ENCODE measurements at places on chromosomes 4 and X.

- DNase-seq: no peak
Observed at GRCh38 chrX:100994352-100995281, 25.1 kb downstream of the ARL13A start.

- peak; percentile 45 for DNase-seq
Observed at GRCh38 chrX:45524296-45524695, 323.6 kb upstream of the DIPK2B start.

GRCh38 chr4:29199485-29199884, 1520.7 kb upstream of the PCDH7 start:
- DNase-seq: no peak

DNA sequence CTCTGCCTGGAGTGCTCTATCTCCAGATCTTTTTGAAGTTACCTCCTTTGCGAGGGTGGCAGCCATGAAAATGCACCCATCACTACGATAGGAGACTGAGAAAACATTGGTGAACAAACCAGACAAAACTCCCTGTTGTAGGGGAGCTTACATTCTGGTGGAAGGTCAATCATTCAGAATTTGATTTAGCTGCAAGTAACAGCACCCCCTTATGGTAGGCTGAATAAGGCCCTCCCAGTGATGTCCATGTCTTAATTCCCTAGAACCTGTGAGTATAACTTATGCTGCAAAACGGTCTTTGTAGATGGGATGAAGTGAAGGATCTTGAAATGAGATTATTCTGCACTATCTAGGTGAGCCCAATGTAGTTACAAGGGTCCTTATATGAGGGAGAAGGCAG, 5.6 kb upstream of the TEC start:
- DNase-seq: no peak

DNA sequence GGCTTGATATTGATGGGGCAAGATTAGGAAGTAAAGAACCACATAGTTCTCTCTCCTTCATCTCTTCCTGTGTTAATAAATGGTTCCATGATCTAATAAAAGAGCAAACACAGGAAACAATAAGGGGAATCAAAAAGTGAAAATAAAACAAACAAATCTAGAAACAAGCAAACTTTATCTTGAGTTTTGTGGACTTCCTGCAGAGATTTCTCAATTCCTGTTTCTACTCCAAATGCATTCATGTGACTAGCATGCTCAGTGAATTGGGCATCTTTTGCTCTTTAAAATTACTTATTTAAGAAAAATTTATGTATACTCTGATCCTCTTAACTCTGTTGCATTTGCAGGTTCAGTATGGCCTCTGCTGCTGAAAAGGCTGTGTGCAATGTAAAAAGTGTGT, 682.0 kb downstream of the KCTD8 start:
- DNase-seq: no peak

GRCh38 chr4:139656614-139657486, 8.8 kb upstream of the MGST2 start:
- DNase-seq: peak; percentile 48

DNA sequence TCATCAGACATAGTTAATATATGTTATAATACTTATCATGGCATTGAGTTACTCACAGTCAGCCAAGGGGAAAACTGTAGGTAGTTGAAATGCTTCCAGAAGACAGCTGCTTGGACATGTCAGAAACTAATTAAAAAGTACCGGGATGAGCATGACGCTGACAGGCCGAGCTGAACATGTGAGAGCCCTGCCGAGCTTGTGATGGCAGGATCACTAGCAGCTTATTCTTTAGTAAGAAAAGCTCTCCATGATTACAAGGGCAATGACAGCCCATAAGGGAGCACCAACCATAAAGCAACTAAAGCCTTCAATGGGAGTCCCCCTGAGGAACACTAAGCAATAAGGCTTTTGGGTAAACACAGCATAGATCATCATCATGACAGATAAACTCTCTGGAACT, 435.6 kb downstream of the TLL1 start:
- DNase-seq: no peak

GRCh38 chrX:625137-625691, 5.4 kb upstream of the SHOX start:
- no peak for DNase-seq

- no peak for DNase-seq
Observed at GRCh38 chr4:7430965-7431695, 3.6 kb downstream of the PSAPL1 start.

- DNase-seq: no peak
Observed at GRCh38 chr4:17510582-17510981, 1.3 kb downstream of the QDPR start.

DNA sequence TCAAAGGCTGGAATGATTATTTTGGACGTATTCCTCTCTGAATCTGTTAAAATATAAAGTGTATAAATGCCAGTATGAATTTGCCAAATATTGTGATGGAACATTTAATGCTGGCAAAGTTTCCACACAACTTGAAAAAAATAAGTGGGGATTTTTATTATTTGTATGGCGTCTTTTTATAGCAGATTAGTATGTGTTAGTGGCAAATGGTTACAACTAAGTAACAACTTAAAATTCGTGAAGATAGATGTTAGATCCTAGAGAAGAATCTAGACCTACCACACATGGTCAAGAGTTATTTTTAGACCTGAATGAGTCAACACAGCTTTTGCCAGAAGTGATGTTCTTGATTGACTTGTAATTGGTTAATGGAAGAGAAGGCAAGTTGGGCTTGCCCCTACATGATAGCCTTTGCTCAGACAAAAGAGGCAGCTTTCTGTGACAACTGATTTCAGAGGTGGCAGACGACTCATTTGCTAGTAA, 4.8 kb downstream of the CPE start:
- no peak for DNase-seq

- no peak for DNase-seq
Observed at GRCh38 chr4:83266689-83267088, 17.9 kb downstream of the COQ2 start.

GRCh38 chr4:89700766-89701423, 136.1 kb downstream of the SNCA start:
- DNase-seq: no peak

GRCh38 chr4:115770046-115770543, 656.7 kb upstream of the NDST4 start:
- DNase-seq: no peak

GRCh38 chrX:36869457-36869856, 138.7 kb upstream of the FAM47C start:
- no peak for DNase-seq

GRCh38 chr4:7782783-7783182, 156.9 kb downstream of the AFAP1 start:
- no peak for DNase-seq

DNA sequence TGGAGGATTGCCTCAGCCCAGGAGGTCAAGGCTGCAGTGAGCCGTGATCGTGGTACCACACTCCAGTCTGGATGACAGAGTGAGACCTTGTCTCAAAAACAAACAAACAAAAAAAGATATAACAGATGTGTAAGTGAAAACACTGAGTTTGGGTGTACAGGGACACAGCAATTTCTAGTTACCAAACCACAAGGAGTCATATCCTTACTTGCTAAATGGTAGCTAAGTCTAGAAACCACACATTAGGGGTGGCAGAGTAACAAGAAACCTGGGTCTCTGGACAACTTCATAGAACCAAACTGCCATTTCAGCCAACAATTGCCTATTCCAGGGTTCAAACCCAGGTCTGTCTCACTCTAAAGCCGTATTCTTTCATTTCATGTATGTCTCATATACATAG, 20.8 kb downstream of the PPEF2 start:
- DNase-seq: no peak

DNA sequence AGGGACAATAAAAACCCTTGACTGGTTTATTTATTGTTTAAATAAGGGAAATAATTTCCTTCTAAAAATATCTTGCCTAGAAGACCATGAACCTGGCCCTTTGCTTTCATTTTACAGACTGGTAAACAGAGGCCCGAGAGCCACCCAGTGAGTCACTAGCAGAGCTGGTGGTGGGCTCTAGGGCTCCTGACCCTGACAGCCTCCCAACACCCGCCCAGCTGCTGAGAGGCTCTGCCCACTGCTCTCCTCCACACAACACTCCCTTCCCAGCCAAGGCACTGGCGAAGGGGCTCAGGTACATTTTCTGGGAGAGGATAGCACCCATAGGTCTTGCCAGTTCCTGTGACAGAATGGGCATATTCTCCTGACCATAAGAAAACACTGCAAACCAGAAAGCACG, 18.1 kb upstream of the PPEF2 start:
- no peak for DNase-seq

DNA sequence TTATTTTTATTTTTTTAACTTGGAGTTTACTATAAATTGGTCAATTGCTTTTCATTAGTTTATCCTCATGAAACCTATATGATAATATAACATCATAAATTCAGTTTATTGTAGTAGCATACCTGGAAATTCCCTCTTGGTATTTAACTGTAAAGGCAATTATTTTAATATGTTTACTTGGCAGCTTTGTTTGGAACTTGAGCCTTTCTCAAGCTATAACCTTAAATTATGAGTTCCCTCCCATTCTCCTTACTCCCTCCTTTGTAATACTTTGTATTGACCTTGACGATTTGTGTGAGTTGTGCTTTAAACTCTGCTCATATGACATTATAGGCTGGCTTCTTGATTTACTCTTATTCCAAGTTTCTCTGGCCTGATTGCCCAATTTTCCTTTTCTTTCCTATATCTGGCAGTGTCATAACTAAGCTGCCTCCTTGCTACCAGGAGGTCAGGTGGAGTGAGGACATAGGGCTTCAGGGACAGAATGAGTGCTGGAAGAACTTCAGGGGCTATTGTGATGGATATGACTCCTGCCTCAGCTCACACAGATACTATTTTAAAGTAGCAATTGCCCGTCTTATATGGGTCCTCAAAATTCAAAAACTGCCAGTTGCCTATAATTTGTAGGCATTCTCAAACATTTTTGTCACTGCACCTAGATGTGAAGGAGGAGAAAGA, 77.7 kb downstream of the RAP1GDS1 start:
- no peak for DNase-seq
